ENCODE measurements at places on chromosomes 2 and 18.

DNA sequence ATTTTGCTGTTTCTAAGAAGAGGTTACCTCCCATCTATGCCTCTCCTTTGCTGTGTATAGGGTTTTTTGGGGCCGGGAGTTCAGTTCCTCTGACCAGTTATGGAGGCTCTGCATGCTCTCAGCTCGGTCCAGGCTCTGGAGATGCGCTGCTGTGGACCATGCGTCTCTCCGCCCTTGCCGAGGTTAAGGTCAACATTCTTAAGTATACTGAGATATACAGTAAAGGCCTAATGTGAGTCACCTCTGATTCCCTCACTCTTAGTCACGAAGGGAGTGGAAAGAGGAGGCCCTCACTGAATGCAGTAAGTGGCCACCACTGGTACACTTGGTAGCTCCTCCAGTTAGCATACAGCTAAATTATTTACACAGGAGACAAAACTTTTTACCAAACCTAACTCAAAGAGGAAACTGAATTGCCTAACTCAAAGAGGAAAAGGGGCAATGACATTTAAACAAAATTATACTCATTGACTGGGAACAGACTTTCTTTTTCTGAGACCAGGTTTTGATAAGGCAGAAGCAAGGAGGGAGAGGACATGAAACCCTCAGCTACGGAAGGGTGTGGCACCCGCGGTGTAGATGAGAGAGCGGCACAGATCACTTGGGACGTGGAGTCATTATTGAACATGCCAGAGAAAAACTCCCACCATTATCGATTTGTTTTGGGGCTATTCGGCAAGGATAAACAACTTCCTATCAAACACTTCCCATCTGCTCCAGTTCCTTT is 98.7 kb downstream of the COPS8 start:
- no peak for DNase-seq

- no peak for DNase-seq
Observed at GRCh38 chr2:178917555-178917954, 110.3 kb upstream of the TTN start.

DNA sequence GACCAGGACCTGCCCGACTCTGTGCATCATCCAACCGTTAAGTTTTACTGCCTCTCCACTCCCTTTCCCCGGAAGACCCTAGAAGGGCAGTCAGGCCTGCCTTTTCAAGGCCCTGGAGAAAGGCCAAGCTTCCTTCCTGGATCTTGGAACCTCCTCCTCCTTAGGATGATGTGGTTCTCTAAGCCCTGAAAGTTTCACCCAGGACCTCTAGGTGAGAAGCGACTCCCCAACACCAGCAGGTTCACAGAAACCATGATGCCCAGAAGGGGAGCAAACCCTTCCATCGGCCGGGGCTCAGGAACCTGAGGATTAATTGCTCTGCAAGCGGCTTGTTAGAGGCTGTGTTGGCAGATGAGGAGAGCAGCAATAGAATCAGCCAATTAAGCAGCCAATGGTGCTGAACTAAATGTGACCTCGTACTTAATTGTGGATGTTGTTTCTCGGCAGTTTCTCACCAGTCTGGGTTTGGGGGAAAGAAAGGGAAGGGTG is 94.2 kb upstream of the FZD7 start:
- DNase-seq, result no peak

GRCh38 chr2:111671426-111672150 is 212.4 kb downstream of the ANAPC1 start:
- no peak for DNase-seq

DNA sequence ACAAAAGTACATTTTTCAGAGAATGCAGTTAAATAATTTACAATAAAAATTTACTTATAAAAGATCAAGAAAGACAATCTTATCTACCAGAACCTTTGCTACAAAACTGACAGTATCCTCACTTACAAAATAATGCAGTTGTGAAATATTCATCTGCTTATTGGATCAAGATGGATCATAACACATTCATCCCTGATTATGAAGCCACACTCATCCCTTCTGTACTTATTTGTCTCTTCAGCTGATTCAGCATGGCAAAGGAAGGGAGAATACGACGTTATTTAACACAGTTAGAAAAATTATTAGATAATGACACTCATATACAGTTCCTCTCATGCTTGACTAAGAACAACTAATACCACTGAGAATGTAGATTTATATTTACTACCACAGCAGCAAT is 46.4 kb downstream of the TCF4 start:
- DNase-seq, result no peak

- DNase-seq, result no peak
Observed at GRCh38 chr2:214631406-214631805, 178.1 kb downstream of the BARD1 start.

GRCh38 chr2:120729406-120730399 is 6.0 kb upstream of the GLI2 start:
- DNase-seq, result no peak

- no peak for DNase-seq
Observed at GRCh38 chr18:48776641-48777025, 174.1 kb downstream of the SMAD7 start.

DNA sequence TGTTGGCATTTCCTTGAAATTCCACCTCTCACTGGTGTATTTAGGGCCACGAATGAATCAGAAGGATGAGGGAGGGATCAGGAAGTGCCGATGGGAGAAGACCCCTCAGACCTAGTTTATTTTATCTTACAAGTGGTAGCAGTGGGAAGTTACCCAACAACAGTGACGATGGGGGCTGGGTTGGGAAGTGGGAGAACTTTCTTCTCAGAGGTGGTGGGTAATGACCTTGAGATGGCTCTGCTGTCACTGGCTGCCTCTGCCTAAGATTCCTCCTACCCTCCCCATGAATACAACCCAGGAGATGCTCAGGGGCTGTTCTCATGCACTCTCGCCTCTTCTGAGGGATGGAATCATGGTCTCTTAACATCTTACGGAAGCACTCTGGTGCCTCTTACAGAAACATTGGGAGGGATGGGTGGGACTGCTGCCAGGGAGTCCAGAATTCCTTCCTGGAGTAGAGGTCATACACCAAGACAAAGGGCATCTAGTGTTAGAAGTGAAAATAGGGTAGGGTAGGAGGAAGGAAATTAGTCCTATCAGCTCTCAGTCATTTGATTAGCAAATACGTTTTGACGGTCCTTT is 58.5 kb upstream of the TXNDC2 start:
- no peak for DNase-seq

DNA sequence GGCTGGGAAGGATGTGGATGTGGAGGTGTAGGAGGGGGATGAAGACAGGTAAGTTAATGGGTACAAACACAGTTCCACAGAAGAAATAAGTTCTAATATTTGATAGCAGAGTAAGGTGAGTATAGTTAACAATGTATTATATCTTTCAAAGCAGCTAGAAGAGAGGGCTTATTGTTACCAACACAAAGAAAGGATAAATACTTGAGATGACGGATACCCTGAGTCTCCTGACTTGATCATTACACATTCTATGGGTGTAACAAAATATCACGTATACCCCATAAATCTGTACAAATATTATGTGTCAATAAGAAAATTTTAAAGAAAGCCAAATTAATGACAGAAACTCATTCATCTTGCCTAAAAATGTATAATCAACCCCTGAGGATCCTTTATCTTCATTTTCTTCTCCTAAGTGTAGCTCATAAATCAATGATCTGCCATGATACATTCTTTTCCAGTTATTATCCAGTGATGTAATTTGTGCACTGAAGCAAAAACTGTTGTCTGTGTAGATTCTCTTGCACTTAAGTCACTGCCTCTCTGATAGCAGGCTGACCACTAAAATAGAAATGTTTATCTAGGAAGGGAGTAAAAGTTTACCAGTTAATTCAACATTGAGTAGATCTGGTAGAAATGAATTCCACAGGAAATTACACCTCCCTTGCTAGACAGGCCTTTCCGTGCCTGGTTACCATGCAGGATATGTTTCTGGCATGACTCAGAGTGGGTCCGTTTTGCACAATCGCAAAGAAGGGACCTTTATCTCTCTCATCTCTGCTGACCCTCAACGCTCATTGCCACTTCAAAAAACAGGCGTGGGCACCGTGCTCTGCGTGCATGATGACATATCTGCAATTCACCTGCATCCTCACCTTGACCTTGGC is 249.7 kb upstream of the NCKAP5 start:
- no peak for DNase-seq

GRCh38 chr2:171723716-171724683 is 36.7 kb downstream of the DYNC1I2 start:
- DNase-seq, result no peak

DNA sequence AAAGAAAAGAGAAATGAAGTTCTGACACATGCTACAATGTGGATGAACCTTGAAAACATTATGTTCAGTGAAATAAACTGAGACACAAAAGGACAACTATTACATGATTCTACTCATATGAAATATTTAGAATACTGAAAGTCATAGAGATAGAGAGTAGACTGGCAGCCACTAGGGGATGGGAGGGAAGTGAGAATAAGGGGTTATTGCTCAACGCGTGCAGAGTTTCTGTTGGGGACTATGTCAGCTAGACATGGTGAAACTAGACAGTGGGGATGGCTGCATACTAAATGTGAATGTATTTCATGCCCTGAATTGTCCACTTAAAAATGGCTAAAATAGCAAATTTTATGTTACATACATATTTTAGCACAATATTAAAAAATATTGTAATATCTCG is 108.7 kb upstream of the ATL2 start:
- DNase-seq, result no peak

DNA sequence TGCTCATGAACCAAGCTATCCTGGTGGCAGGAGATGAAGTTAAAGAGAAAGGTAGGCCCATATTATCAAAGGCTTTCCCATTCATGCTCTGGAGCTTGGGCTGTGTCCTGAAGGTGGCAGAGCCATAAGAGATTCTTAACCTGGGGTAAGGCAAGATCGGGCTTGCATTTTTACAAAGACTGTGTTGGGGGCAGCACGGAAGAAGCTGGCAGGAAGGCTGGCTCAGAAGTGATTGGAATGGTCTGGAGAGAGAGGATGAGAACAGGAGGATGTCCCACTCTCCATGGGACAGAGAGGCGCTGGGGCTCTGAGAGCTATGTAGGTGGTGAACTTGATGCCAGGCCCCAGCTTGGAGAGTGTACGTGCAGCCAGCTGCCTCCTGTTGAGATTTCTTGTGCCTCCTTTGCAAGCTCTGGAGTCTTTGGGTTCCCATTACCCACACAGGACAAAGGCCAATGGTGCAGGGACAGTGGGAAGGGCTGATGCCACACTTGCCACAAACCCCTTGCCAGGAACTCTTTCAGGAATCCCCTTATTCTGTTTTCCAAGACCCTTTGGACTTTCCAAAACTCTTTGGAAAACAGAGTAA is 40.6 kb upstream of the FZD5 start:
- no peak for DNase-seq

- no peak for DNase-seq
Observed at GRCh38 chr2:55430211-55430975, 10.7 kb upstream of the CCDC88A start.

DNA sequence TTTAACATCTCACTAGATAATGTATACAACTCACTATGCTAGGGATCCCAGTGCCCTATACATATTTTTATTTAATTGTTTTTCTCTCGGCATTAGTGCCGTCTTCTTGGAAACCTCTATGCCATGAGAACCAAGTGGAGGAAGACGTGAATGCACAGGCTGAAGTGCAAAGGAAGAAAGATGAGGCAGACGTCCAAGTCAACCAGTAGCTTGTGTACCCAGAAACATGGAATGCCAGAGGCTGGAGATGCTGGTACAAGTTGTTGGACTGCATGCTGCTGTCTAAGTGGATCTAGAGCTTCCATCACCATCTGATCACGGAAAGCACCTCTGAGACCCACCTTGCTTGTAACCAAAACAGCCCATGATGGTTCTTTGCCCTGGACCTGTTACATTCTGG is 12.5 kb upstream of the GEMIN6 start:
- no peak for DNase-seq

GRCh38 chr2:104378853-104379374 is 475.0 kb upstream of the POU3F3 start:
- no peak for DNase-seq

DNA sequence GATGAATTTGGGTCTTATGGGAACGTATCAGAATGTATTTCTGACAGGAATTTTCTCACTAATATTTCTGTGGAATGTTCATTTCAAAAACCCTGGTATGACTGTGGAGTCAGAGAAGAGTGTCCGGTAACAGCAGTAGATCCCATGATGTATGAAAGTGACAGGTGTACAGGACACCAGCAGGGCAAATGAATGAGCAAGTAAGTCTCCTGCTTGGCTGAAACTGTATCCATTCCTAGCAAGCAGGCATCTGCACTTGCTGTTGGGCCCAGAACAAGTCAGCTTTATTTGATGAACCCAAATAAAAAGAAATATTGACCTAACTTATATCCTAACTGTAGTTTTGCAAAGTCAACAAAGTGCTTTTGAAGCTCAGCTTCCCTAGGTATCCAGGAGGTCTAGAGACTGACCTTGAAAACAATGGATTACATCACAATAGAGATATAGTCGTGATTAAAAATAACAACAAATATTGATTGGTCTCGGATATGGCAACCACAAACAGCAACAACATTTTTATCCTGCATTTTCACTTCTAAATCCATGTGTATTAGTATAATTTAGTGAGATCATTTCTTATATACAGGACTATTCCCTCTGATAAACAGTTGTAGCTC is 37.6 kb downstream of the NXPH2 start:
- DNase-seq, result no peak

- no peak for DNase-seq
Observed at GRCh38 chr18:62001396-62001795, 108.6 kb upstream of the RNF152 start.

DNA sequence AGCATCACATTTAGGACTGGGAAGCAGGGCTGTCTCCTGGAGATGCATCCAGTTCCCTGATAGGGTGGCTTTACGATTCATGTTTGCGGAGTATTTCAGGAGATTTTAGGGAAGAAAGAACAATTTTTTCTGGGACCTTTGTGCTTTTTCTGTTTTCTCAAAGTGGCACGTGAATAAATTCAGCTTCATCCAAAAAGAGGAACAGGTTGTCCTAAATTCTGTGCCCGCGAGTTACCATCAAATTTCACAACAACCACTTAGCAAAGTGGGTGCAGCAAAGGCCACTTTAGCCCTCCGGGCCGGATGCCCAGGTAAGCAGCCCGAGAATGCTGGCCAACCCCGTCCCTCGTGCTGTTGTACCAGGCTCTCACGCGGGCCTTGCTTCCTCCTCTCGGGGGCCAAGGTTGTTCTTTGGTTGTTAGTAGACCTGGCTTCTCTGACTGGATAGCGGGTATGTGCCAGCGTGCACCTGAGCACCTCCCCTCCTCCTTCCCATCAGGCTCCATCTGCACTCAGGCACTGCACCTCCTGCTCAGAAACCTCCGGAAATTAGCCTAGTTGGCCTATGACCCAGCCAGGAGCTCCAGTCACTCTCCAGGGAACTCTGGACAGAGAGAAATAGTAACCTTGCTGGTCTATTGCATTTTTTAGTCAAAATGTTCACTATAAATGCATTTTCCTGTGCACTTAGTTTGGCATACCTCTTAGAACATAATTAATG is 83.0 kb downstream of the CMPK2 start:
- DNase-seq, result no peak

DNA sequence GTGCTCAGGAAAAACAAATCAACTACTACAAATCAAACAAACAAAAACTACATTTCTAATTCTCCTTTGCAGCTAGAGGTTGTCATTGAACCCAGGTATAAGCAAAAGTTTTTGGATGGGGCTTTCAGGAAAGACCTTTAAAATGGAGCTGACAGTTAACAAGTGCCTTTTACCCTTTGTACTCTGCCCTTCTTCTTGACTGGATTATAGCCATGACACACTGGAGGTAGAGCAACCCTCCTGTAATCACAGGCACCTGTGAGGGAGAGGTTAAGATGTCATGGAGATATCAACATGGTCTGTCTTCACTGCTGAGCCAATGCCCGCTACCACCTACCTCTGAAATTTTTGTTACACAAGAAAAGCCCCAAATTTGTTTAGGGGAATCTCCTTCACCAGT is 100.0 kb upstream of the GLS start:
- no peak for DNase-seq

- no peak for DNase-seq
Observed at GRCh38 chr2:241959751-241960269, 90.3 kb downstream of the RTP5 start.

Measured in effector memory CD4-positive, alpha-beta T cell (primary cell).